8988T (cell line): ENCODE measurements at places on chromosomes 3 and 15.

- DNase-seq: no peak
Observed at GRCh38 chr3:131786386-131786785, 248.4 kb downstream of the CPNE4 start.

DNA sequence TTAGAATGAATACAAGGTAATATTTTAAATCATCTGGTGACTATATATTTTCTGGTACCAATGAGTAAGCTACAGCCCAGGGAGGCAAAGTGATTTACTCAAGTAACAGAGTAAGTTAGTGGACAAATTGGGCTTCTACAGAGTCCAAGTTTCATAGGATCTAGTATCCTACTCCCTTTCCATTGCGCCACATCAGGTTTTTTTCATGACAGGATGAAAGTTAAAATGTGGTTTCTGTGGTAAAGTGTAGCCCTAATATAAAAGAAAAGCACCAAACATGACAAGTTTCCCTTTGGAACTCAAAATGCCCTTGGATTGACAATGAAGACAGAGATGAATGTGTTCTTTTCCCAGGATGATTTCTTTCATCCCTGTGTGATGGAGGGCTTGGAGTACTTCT is 350.8 kb upstream of the ZNF385D start:
- no peak for DNase-seq

- DNase-seq: no peak
Observed at GRCh38 chr15:66855041-66855440, 153.0 kb downstream of the SMAD6 start.

- no peak for DNase-seq
Observed at GRCh38 chr15:87567406-87568030, 689.0 kb downstream of the NTRK3 start.

DNA sequence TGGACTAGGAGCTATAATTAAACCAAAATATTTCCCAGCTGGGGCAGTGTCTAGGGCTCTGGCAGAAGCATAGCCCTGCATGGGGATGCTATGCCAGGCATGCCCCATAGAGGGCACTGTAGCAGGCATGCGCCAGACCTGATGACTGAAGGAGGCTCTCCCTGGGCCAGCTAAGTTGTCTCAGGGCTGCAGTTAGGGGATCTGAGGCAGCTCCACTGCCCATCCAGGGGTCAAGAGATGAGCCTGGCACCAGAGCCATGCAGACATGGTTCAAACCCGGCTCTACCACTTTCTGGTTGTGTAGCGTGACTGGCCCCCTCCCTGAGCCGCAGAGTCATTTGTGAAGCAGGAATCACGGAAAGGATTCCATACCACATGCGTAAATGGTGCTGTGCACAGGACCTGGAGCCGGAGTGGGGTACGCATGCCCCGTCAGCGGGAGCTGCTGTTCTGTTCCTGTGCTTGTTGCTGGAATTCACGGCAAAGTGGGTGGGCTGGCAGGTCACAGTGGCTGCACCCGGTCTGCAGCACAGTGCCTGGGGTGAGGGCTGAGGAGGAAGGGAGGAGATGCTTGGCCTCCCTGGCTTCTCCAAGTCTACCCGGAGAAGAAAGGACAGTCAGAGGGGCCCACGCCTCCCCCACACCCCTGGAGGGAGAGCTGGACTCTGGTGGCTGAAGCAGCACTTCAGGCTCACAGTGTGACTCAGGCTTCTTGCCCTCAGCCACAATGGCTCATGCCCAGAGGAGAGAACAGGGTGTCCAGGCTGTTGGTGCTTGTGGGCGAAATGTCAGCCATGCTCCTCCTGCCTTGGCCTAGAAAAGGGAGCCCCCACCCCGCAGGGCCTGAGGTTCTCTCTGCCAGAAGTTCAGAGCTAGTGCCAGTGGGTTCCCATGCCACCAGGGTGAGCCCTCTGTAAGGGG is 43.1 kb downstream of the DNASE1L3 start:
- peak; percentile 84 for DNase-seq

GRCh38 chr3:135243616-135244015 is 448.6 kb downstream of the EPHB1 start:
- DNase-seq: no peak

DNA sequence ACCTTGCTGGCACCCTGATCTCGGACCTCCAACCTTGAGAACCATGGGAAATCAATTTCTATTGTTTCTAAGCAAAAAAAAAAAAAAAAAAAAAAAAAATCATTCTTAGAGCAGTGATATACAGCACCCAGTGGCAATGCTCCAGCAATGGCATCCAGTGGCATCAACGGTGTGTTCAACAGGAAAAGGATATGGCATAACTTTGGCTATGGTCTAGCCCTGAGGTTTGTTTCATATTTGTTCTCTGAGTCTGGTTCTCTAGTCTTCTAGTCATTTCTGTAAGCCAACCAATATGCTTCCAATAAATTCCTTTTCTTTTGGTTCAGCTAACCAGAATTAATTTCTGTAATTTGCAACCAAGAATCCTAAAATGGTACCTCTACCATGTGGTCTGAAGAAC is 19.2 kb downstream of the DENND4A start:
- DNase-seq: no peak

GRCh38 chr3:68403741-68404140 is 528.6 kb downstream of the TAFA4 start:
- no peak for DNase-seq
